ENCODE measurements at places on chromosomes 3 and 15.

GRCh38 chr3:123298903-123299302, 97.2 kb downstream of the SEC22A start:
- no peak overlapping the region for H3K27ac ChIP-seq
- no peak for DNase-seq
- H3K4me3 ChIP-seq: no peak overlapping the region
- H3K27me3 ChIP-seq: no peaks in the 10 kb centered on the region
- no peaks in the 10 kb centered on the region for H3K36me3 ChIP-seq

GRCh38 chr15:92653836-92654539, 1.6 kb downstream of the FAM174B start:
- H3K36me3 ChIP-seq: no peaks in the 10 kb centered on the region
- no peak for DNase-seq
- H3K4me1 ChIP-seq: peaks cover 3% of the 10 kb centered on the region
- H3K27me3 ChIP-seq: no peaks in the 10 kb centered on the region
- H3K27ac ChIP-seq: peak overlapping the region; percentile 59

DNA sequence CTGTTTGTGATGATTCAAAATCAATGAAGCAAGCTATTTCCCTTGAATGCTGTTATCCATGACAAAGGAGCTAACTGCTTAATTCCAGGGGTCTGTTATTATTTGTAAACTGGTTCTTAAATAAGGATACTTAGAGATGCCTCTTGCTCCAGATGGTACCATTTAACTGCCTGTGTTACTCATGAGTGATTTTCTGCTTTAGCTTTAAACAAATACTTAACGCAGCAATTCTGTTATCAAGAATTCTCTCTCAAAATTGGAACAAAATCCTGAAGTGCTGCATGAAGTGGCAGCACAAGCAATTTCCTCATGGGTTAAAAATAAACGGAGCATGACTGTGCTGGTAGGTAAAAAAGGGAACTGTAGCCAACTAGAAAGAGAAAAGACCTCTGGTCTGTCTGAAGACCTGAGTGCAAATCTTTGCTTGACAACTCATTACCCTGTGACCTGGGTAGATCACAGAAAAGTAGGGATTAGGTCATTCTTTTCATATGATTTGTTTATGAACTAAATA, 62.5 kb upstream of the GBE1 start:
- H3K27me3 ChIP-seq: no peaks in the 10 kb centered on the region
- peaks cover 9% of the 10 kb centered on the region for H3K4me1 ChIP-seq

DNA sequence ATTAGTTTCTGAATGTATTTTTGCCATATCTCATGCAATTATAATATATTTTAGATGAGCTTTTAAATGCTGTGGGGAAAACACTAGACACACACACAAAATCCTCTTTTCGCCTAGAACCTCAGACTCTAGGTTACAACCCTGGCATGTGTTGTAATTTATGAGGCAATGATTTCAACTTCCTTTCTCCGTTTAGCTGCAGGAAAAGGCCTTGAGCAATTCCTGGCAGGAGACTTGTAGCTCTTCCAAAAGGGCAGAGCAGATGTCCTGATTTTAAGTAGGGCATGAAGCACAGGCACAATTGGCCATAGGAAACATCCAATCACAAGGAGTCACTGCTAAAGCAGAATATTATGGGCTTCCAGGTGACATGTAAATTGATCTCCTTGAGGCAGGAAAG, 82.0 kb downstream of the GPR156 start:
- H3K4me3 ChIP-seq: no peak overlapping the region
- DNase-seq: no peak
- H3K36me3 ChIP-seq: no peaks in the 10 kb centered on the region
- no peaks in the 10 kb centered on the region for H3K27me3 ChIP-seq
- peaks cover 17% of the 10 kb centered on the region for H3K4me1 ChIP-seq

- no peaks in the 10 kb centered on the region for H3K27me3 ChIP-seq
- no peak overlapping the region for H3K27ac ChIP-seq
- no peak overlapping the region for H3K4me3 ChIP-seq
- peaks cover 57% of the 10 kb centered on the region for H3K36me3 ChIP-seq
- DNase-seq: peak; percentile 80
- no peaks in the 10 kb centered on the region for H3K4me1 ChIP-seq
Measured at GRCh38 chr15:89904519-89904918, 8.2 kb downstream of the ARPIN start.

DNA sequence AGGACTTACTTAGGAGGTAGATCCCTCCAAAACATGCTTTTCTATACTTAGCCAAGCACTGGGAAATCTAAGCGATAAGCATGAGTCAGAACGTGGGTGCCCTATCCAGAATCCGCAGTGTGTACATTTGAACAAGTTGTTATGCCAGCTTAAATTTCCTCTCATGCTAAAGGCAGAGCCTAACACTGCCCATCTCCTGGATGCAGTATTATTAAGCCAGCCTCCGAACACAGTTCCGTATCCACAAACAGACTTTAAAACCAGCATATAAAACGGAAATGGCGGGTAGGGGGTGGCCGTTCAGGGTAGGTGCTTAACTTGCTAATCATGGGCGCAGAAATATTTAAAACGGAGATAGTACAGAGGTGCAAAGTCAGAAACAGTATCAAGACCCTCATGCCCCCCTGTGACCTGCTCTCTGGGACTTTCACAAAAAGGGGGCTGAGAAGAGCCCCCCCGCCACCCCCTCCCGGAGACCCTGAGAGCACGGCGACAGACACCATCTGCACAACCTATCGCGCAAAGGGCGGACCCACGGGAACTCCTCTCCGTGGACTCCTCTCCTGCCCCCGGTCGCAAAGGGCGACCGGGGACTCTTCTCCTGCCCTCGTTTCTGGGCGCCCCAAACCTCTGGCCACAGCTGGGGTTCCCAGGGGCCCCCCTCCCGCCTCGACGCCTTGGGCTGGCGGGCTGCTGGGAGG, 889 bp upstream of the LRRIQ4 start:
- H3K4me1 ChIP-seq: peaks cover 3% of the 10 kb centered on the region
- no peaks in the 10 kb centered on the region for H3K36me3 ChIP-seq
- H3K27ac ChIP-seq: peak overlapping the region; percentile 80
- H3K27me3 ChIP-seq: no peaks in the 10 kb centered on the region

DNA sequence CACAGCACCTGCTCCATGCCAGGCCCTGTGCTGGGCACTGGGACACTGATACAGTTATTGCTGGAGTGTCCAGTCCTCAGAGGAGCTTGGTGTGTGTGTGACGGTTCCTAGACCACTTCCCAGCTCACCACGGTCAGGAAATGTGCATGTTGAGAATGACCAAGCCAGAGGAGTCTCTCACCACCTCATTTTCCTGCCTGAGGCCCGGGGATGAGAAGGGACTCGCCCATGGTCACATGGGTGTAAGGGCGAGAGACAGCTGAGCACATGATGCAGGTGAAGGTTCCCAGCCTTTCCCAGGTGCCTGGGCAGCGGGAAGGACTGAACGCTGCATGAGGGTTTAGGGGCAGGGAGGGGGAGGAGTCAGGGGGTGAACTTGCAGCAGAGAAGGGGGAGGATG, 180.9 kb upstream of the TLE3 start:
- no peaks in the 10 kb centered on the region for H3K36me3 ChIP-seq
- H3K4me1 ChIP-seq: no peaks in the 10 kb centered on the region
- no peak overlapping the region for H3K4me3 ChIP-seq

GRCh38 chr3:131393051-131393450, 11.5 kb downstream of the NUDT16 start:
- no peak for DNase-seq
- no peaks in the 10 kb centered on the region for H3K36me3 ChIP-seq
- H3K27me3 ChIP-seq: no peaks in the 10 kb centered on the region
- no peak overlapping the region for H3K4me3 ChIP-seq

GRCh38 chr3:27366062-27366591, 3.1 kb downstream of the NEK10 start:
- DNase-seq: no peak
- H3K4me3 ChIP-seq: no peak overlapping the region
- H3K27ac ChIP-seq: no peak overlapping the region
- H3K36me3 ChIP-seq: no peaks in the 10 kb centered on the region
- no peaks in the 10 kb centered on the region for H3K27me3 ChIP-seq
- peaks cover 3% of the 10 kb centered on the region for H3K4me1 ChIP-seq

DNA sequence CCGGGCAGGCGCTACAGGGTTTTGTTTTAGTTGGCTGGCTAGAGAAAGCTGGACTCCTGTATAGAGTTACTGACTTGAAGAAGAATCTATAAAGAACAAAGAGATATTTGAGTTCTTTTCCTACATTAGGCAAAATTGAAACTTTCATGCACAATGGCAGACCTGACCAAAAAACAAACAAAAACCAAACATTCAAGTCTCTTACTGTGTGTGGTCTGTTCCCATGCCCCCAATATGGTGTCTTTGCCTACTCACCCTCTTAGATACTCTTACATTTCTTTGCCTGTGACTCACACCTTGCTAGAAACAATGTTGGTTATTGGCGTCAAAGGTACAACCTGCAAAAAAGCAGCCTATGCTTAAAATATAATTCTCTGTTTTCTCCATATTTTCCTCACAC, 109.5 kb upstream of the TMC3 start:
- H3K4me3 ChIP-seq: no peak overlapping the region
- no peak for DNase-seq
- no peak overlapping the region for H3K27ac ChIP-seq
- H3K27me3 ChIP-seq: no peaks in the 10 kb centered on the region
- no peaks in the 10 kb centered on the region for H3K36me3 ChIP-seq
- no peaks in the 10 kb centered on the region for H3K4me1 ChIP-seq

GRCh38 chr3:109924196-109924595, 586.9 kb upstream of the DPPA4 start:
- H3K36me3 ChIP-seq: no peaks in the 10 kb centered on the region
- H3K27me3 ChIP-seq: no peaks in the 10 kb centered on the region

DNA sequence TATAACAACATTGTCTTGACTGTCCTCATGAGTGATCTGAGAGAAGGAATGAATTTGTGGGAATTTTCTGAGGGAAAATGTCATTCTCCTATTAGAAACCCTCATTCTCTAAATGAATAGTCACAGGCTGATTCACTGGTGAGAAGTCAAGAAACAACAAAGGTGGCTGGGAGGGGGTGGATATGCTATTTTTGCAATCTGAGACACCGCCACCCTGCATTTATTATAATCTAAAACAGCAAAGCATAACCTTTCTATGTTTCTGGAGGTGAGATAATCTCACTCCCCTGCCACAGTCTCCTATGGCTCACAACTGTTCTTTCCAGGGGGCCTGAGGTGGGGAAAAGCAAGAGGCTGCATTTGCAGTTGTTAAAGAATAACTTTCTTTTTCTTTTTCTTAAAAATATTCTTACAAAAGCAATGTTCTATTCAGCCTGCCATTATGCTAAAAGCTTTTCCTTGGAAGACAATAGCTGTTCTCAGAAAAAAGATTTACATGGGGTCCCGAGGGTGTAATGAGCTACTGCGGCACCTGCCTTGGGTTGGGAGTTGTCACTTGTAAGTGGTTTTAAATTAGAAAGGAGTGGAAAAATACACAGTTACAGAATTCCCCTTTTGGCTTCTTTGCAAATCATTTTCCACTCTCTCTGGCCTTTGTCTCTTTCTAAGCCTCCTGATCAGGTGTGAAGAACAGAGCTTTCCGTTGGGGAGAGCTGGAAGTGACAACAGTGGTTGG, 220.9 kb downstream of the AGBL1 start:
- no peaks in the 10 kb centered on the region for H3K27me3 ChIP-seq
- no peaks in the 10 kb centered on the region for H3K36me3 ChIP-seq
- H3K4me1 ChIP-seq: no peaks in the 10 kb centered on the region
- H3K4me3 ChIP-seq: no peak overlapping the region
- no peak for DNase-seq

- no peak overlapping the region for H3K27ac ChIP-seq
- no peaks in the 10 kb centered on the region for H3K36me3 ChIP-seq
- H3K4me3 ChIP-seq: no peak overlapping the region
- H3K4me1 ChIP-seq: peaks cover 5% of the 10 kb centered on the region
- peaks cover 3% of the 10 kb centered on the region for H3K27me3 ChIP-seq
- DNase-seq: no peak
Measured at GRCh38 chr3:112681822-112682325, 40.9 kb upstream of the CCDC80 start.

GRCh38 chr3:177321819-177322218, 124.5 kb upstream of the TBL1XR1 start:
- H3K27ac ChIP-seq: no peak overlapping the region
- no peak overlapping the region for H3K4me3 ChIP-seq
- DNase-seq: no peak
- no peaks in the 10 kb centered on the region for H3K4me1 ChIP-seq
- H3K36me3 ChIP-seq: no peaks in the 10 kb centered on the region
- H3K27me3 ChIP-seq: no peaks in the 10 kb centered on the region

DNA sequence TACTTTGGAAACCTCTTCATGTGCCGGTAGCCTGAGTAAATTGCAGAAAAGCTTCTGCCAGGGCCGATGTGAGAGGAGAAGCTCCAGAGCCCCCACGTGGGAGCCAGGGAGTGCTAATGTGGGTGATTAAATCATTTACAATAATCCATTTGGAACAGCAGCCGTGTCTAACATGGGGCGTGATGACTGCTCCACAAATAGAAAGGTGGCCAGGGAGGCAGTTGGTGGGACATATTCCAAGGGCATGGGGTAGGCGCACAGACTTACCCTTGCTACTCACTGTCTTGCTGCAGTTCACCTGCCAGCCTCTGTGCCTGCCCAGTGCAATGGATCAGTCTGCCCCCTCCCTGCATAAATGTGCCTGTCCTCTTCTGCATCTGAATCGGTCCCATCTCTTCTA, 39.3 kb upstream of the INSYN1 start:
- no peak overlapping the region for H3K27ac ChIP-seq
- DNase-seq: no peak
- no peak overlapping the region for H3K4me3 ChIP-seq
- no peaks in the 10 kb centered on the region for H3K27me3 ChIP-seq
- no peaks in the 10 kb centered on the region for H3K4me1 ChIP-seq

- H3K4me3 ChIP-seq: no peak overlapping the region
- no peaks in the 10 kb centered on the region for H3K36me3 ChIP-seq
Measured at GRCh38 chr3:178059119-178059518, 477.1 kb upstream of the KCNMB2 start.

GRCh38 chr3:138686771-138687221, 78.2 kb downstream of the FAIM start:
- H3K4me1 ChIP-seq: no peaks in the 10 kb centered on the region
- no peak overlapping the region for H3K4me3 ChIP-seq
- H3K27me3 ChIP-seq: no peaks in the 10 kb centered on the region
- H3K36me3 ChIP-seq: peaks cover 30% of the 10 kb centered on the region
- DNase-seq: no peak

DNA sequence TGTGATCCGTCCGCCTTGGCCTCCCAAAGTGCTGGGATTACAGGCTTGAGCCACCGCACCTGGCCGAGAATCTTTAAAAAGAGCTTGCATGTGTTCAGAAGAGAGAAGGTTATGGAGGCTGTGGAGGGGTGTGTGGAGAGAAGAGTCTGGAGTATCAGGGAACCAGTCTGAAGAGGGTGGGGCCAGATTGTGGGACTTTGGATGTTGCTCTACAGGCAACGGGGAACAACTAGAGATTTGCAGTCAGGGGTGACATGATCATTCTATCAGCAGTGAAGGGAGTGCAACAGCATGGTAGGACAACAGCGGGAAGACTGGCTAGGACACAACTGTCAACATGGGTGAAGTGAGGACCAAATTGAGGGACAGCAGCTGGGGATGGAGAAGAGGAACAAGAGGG, 8.9 kb downstream of the SCAMP2 start:
- no peaks in the 10 kb centered on the region for H3K27me3 ChIP-seq
- DNase-seq: no peak
- no peak overlapping the region for H3K4me3 ChIP-seq
- no peak overlapping the region for H3K27ac ChIP-seq
- no peaks in the 10 kb centered on the region for H3K36me3 ChIP-seq

GRCh38 chr3:58404396-58404795, 29.2 kb downstream of the PDHB start:
- H3K4me3 ChIP-seq: no peak overlapping the region
- no peak for DNase-seq
- H3K27me3 ChIP-seq: no peaks in the 10 kb centered on the region
- no peak overlapping the region for H3K27ac ChIP-seq
- H3K36me3 ChIP-seq: peaks cover 52% of the 10 kb centered on the region

GRCh38 chr3:12969486-12969885, 103.7 kb downstream of the IQSEC1 start:
- no peak for DNase-seq
- no peak overlapping the region for H3K4me3 ChIP-seq
- H3K27me3 ChIP-seq: no peaks in the 10 kb centered on the region
- peaks cover 32% of the 10 kb centered on the region for H3K4me1 ChIP-seq
- no peak overlapping the region for H3K27ac ChIP-seq
- no peaks in the 10 kb centered on the region for H3K36me3 ChIP-seq

All from upper lobe of right lung (tissue), 1 donor.